ENCODE measurements at places on chromosomes 2 and 18. TPM values are rescaled to one million over a fixed set of nuclear protein-coding genes. Genes with fewer than 3 reads are reported as not detected.

GRCh38 chr2:216615298-216616082 is 17.7 kb upstream of the IGFBP2 start:
- peaks cover 15% of the 10 kb centered on the region for H3K4me1 ChIP-seq
- H3K27me3 ChIP-seq: peaks cover 6% of the 10 kb centered on the region
- no peaks in the 10 kb centered on the region for H3K36me3 ChIP-seq
- no peak overlapping the region for H3K27ac ChIP-seq
- no peak for DNase-seq

DNA sequence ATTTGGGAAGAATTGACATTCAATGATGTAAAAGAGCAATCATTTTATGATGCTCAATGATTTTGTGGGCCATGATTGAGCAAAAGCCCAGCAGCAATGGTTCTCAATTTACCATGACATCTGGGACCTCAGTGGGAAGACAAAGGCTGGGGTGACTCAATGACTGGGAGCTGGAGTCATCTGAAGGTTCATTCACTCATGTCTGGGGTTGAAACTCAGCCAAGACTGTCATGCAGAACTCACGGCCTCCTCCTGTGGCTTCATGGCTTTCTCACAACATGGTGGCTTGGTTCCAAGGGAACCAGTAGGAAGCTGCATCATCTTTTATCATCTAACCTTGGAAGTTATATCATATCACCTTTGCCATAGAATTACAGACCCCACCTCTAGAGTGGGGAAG is 45.1 kb upstream of the CD226 start:
- H3K4me1 ChIP-seq: peaks cover 9% of the 10 kb centered on the region
- peaks cover 46% of the 10 kb centered on the region for H3K36me3 ChIP-seq
- peak; percentile 36 for DNase-seq
- no peak overlapping the region for H3K4me3 ChIP-seq
- no peaks in the 10 kb centered on the region for H3K27me3 ChIP-seq

The STAT4 gene
- 47.9 TPM for total RNA-seq

DNA sequence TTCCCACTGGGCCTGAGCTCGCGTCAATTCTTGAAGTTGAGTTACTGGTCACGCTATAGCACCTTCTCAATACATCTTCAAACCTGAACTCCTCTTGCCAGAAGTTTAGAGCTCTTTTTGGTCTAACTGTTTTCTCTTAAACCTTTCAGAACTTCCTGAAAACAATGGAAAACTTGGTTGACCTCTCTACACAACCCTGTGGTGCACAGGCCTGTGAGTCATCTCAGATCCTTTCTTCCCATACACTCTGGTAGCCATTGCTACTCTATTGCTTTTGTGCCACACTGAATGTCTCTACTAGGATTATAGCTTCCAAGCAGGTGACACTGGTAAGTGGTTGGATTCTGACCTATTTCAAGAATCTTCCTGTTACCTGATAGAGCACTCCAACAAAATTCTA is 321.5 kb upstream of the FSIP2 start:
- no peaks in the 10 kb centered on the region for H3K36me3 ChIP-seq
- no peaks in the 10 kb centered on the region for H3K27me3 ChIP-seq
- H3K4me1 ChIP-seq: no peaks in the 10 kb centered on the region
- no peak for DNase-seq

The GRHL1 gene
- total RNA-seq: 1.2 TPM

- H3K27me3 ChIP-seq: peaks cover 17% of the 10 kb centered on the region
- H3K4me3 ChIP-seq: peak within 1 kb of the TSS; percentile 93
- peaks cover 46% of the 10 kb centered on the region for H3K4me1 ChIP-seq
- peaks cover 5% of the 10 kb centered on the region for H3K36me3 ChIP-seq
- peak within 1 kb of the TSS; percentile 99 for H3K27ac ChIP-seq
- no peak for DNase-seq
Observed at GRCh38 chr2:239400596-239401066, at the start of gene HDAC4. TSS of gene HDAC4 (minus strand) at chr2:239401020. CDS start at chr2:239352699, 48,321 bp downstream.

DNA sequence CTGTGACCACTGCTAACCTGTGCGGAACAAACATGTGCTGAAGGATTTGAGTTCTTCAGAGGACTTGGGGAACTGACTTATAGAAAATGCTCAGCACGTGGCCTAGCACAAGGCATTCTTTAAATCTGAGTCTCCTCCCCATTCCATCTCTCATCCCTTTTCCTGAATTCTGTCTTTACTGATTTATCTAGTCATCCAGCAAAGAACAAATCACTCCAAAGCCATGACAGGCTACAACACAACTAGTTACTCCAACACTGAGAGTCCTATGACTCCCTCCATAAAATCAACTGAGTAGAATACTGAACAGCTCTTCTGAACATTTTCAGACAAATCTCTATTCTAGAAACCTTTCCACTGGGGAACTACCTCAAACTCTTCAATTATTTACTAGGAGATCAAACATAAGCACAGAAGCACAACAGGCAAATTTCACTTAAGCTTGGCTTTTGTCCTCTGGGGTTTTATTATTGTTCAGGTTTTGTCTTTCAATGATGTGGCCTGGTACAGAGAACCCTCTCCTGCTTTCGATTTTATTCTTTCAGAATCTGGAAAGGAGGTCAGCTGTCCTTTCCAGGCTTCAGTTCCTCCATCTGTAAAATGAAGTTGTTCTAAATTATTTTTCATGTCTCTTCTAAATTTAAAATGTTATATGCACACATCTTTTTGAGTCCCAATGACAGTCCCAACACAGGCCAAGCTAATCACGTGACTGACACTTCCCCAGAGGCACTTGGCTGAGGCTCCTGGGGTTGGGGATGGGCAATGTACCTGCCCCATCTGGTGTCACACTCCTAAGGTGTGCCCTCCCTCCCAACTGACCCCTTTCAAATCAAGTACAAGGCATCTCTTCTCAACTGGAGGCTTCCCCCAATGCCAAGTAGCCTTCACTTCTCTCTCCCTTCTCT is 31.8 kb downstream of the RNU4ATAC start:
- H3K27ac ChIP-seq: no peak overlapping the region
- peaks cover 10% of the 10 kb centered on the region for H3K36me3 ChIP-seq
- no peak overlapping the region for H3K4me3 ChIP-seq
- no peak for DNase-seq

- H3K27ac ChIP-seq: peak overlapping the region; percentile 65
- peak overlapping the region; percentile 80 for H3K4me3 ChIP-seq
- H3K36me3 ChIP-seq: no peaks in the 10 kb centered on the region
Observed at GRCh38 chr2:120312860-120313694, 32.9 kb upstream of the INHBB start.

- H3K4me3 ChIP-seq: no peak overlapping the region
- no peak for DNase-seq
- H3K27ac ChIP-seq: no peak overlapping the region
- no peaks in the 10 kb centered on the region for H3K36me3 ChIP-seq
- H3K27me3 ChIP-seq: no peaks in the 10 kb centered on the region
Observed at GRCh38 chr2:57602733-57603132, 443.9 kb upstream of the VRK2 start.

The ANKRD29 gene
- total RNA-seq: not detected

DNA sequence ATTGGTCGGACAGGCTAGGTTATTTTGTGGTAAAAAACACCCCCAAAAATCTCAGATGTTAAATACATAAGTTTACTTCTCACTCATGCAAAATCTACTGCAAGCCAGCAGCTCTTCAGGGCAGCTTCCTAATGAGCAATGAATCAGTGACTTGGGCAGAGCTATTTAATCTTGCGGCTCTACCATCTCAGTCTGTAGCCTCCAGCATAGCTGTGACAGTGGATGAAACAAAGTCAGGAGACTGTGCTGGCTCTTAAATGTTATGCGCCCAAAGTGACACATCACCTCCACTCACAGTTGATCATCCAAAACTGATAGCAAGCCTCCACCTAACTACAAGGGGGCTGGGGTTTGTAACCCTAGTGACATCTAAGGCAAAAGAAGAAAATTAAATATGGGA is 571.9 kb downstream of the METTL4 start:
- H3K4me3 ChIP-seq: no peak overlapping the region
- no peaks in the 10 kb centered on the region for H3K36me3 ChIP-seq
- DNase-seq: no peak
- no peaks in the 10 kb centered on the region for H3K27me3 ChIP-seq

DNA sequence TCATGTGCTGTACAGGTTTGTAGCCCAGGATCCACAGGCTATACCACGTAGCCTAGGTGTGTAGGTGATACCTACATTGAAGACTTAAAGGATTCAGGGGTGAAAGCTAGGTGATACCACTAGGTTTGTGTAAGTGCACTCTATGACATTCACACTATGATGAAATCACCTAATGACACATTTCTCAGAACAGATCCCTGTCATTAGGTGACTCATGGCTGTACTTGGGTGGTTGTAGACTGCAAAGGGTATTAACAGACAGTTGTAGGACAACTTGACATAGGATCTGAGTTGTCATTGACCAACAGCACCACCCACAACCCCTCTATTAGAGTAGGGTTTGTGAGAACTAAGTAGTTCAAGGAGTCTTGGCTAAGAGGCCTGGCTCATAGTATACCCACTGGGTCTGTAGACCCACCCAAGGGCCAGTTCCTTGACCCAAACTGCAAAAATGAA is 27.7 kb upstream of the SMCHD1 start:
- H3K4me3 ChIP-seq: no peak overlapping the region
- H3K4me1 ChIP-seq: peaks cover 15% of the 10 kb centered on the region
- peak overlapping the region; percentile 66 for H3K27ac ChIP-seq
- peak; percentile 67 for DNase-seq
- no peaks in the 10 kb centered on the region for H3K27me3 ChIP-seq

The DUSP11 gene
- 39.5 TPM for total RNA-seq

- H3K27me3 ChIP-seq: no peaks in the 10 kb centered on the region
- no peak overlapping the region for H3K4me3 ChIP-seq
- no peak overlapping the region for H3K27ac ChIP-seq
- H3K36me3 ChIP-seq: no peaks in the 10 kb centered on the region
- no peaks in the 10 kb centered on the region for H3K4me1 ChIP-seq
Observed at GRCh38 chr2:59665021-59665420, 888.4 kb downstream of the BCL11A start.

- no peaks in the 10 kb centered on the region for H3K36me3 ChIP-seq
- H3K27me3 ChIP-seq: no peaks in the 10 kb centered on the region
- H3K27ac ChIP-seq: no peak overlapping the region
- H3K4me3 ChIP-seq: no peak overlapping the region
- DNase-seq: no peak
- H3K4me1 ChIP-seq: no peaks in the 10 kb centered on the region
Observed at GRCh38 chr2:204655626-204656025, 110.4 kb downstream of the PARD3B start.

- DNase-seq: peak; percentile 82
- no peaks in the 10 kb centered on the region for H3K27me3 ChIP-seq
- H3K36me3 ChIP-seq: no peaks in the 10 kb centered on the region
- H3K27ac ChIP-seq: peak overlapping the region; percentile 1
- peaks cover 20% of the 10 kb centered on the region for H3K4me1 ChIP-seq
- H3K4me3 ChIP-seq: peak overlapping the region; percentile 56
Observed at GRCh38 chr2:27735263-27735904, 36.1 kb upstream of the MRPL33 start.

DNA sequence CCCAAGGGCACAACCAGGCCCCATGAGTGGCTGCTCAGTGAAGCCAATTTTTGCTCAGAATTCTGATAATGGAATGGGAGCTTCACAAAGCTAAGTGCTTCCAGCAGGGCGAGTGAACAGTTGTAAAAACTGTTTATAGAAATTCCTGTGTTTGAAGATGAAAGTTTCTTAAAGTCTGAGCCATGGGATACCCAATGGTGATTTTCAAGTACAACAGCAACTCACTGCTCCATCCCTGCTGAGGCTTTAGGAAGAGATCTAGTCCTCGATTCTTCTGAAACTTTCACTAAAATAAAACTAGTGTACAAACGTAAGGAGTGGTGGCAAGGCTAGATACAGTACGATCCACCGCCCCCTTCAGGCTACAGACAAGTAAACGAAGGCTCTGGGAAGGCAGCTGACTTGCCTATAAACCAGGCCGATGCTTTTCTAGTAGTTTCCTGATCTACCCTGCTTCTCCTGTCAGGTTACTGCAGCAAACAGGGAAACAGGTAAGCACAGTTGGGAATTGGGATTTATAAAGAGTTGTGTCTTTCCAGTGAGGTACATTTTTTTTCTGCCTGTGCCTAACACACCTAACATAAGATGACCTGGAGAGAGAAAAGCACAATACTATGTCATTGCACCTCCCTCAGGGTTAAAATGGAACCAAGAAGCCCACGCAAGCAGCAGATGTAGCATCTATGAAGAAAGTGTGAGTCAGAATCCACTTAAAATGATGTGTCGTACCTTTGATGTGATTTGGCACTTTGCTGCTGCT is 108.7 kb downstream of the UXS1 start:
- peak overlapping the region; percentile 73 for H3K27ac ChIP-seq
- H3K27me3 ChIP-seq: no peaks in the 10 kb centered on the region
- H3K4me3 ChIP-seq: peak overlapping the region; percentile 60
- peaks cover 7% of the 10 kb centered on the region for H3K36me3 ChIP-seq

The GALNT13 gene
- 0.19 TPM for total RNA-seq

DNA sequence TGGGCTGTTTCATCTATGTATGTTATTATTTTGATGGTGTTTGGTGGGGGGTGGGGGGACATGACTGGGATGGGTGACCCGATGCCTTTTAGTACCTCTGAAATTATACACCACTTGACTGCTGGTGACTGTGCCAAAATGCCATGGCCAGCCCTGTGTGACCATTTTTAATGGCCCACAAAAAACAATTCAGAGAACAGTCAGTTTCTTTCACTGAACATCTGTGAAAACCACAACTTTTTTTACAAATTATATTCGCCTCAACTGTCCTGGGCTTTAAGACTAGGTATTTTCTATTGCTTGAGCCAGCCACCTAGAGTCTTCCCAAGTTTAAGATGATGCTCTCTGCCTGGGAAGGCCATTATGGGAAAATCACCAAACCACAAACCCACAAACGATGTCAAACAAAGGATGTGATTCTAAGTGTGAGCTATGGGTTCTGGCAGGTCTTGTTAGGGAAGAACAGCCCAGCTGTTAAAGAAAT is 33.9 kb downstream of the FN1 start:
- H3K27me3 ChIP-seq: peaks cover 16% of the 10 kb centered on the region
- no peak overlapping the region for H3K27ac ChIP-seq
- H3K4me1 ChIP-seq: no peaks in the 10 kb centered on the region
- no peak overlapping the region for H3K4me3 ChIP-seq
- no peak for DNase-seq
- H3K36me3 ChIP-seq: no peaks in the 10 kb centered on the region

The CAB39 gene
- 168 TPM for total RNA-seq

GRCh38 chr18:28855524-28855923 is 678.6 kb upstream of the CDH2 start:
- H3K36me3 ChIP-seq: no peaks in the 10 kb centered on the region
- no peaks in the 10 kb centered on the region for H3K27me3 ChIP-seq
- no peak overlapping the region for H3K27ac ChIP-seq
- H3K4me1 ChIP-seq: no peaks in the 10 kb centered on the region

The FEV gene
- total RNA-seq: not detected

DNA sequence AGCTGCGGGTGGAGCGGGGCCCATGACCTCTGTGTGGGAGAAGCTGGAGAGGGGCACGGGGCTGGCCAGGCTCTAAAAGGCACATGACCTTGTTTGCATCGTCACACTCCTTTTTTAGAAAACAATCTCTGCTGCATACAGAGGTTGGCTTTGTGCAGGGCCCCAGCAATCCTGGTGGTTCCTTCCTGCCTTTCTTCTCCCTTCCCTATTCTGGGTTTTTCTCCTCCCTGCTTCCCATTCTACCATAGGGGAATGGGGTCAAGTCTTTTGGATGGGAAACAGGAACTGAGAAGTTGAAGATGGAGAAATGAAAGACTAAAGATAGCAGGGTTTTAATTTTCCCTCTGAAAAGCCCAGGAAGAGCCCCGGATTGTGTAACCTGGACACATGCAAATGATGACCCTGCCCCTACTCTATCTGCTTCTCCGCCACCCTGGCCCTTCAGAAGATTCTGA is 53.9 kb downstream of the ASAP2 start:
- DNase-seq: no peak
- H3K36me3 ChIP-seq: no peaks in the 10 kb centered on the region
- peaks cover 14% of the 10 kb centered on the region for H3K27me3 ChIP-seq
- H3K27ac ChIP-seq: no peak overlapping the region
- peaks cover 1% of the 10 kb centered on the region for H3K4me1 ChIP-seq

The SGO2 gene
- total RNA-seq: 27.2 TPM

- no peaks in the 10 kb centered on the region for H3K4me1 ChIP-seq
- H3K27me3 ChIP-seq: peaks cover 1% of the 10 kb centered on the region
- H3K27ac ChIP-seq: no peak overlapping the region
- no peaks in the 10 kb centered on the region for H3K36me3 ChIP-seq
Observed at GRCh38 chr2:133814890-133815289, 246.6 kb upstream of the NCKAP5 start.

The XIRP2 gene
- not detected for total RNA-seq

All from activated CD4-positive, alpha-beta T cell treated with anti-CD3 and anti-CD28 coated beads, Interleukin-2, amount 10 ng/mL, durations not matched to agents 24 days and 14 days (primary cell).